ENCODE measurements at places on chromosomes 2 and 18.

GRCh38 chr2:199219551-199219950 is 238.2 kb downstream of the SATB2 start:
- no peaks in the 10 kb centered on the region for H3K36me3 ChIP-seq
- no peak overlapping the region for H3K4me3 ChIP-seq
- DNase-seq, result no peak
- H3K27me3 ChIP-seq, result no peaks in the 10 kb centered on the region

- H3K4me1 ChIP-seq, result no peaks in the 10 kb centered on the region
- H3K4me3 ChIP-seq, result no peak overlapping the region
- DNase-seq, result no peak
- H3K27ac ChIP-seq, result peak overlapping the region; percentile 36
Measured at GRCh38 chr2:189022492-189022891, 48.3 kb downstream of the COL3A1 start.

DNA sequence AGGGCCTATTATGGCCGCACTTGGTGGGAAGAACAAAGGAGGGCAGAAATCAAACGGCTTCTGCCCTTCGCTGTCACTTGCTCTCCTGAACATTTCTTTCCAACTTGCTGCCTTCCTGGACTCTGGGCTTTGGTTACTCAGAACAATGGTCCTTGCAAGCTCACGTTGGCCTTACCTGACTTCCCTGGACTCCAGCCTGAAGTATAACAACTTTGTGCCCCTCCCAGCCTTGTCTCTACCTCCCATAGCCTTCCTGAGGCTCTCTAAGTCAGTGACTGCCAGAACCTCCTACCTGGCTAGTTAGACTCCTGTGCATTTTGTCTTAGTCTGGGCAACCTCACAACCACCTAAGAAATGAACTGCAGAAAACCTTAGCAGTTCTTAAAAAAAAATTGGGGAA is 30.2 kb upstream of the ITPRID2 start:
- peaks cover 14% of the 10 kb centered on the region for H3K4me1 ChIP-seq
- H3K36me3 ChIP-seq, result no peaks in the 10 kb centered on the region
- DNase-seq, result peak; percentile 59
- peak overlapping the region; percentile 68 for H3K27ac ChIP-seq
- H3K4me3 ChIP-seq, result no peak overlapping the region

- no peaks in the 10 kb centered on the region for H3K27me3 ChIP-seq
- H3K4me3 ChIP-seq, result no peak overlapping the region
- no peak for DNase-seq
- no peaks in the 10 kb centered on the region for H3K36me3 ChIP-seq
Measured at GRCh38 chr2:166487171-166487570, 6.9 kb downstream of the SCN7A start.

DNA sequence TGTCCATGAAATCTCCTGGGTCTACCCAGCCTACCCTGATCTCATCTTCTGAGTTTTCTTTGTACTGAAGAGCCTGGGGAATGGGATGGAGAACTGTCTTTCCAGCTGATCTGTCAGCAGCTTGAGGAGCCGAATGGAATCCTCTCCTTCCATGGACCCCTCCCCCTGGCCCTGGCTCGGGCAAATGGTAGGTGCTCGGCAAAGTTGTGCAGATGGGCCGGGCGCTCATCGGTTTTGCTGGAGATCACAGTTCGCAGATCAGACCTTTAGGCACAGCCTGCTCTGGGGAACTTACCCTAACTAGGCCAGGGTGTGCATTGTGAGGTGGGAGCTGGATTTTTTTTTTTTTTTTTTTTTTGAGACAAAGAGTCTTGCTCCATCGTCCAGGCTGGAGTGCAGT is 40.4 kb downstream of the LCT start:
- no peak for DNase-seq
- H3K4me3 ChIP-seq, result no peak overlapping the region
- no peak overlapping the region for H3K27ac ChIP-seq
- peaks cover 3% of the 10 kb centered on the region for H3K4me1 ChIP-seq
- H3K36me3 ChIP-seq, result no peaks in the 10 kb centered on the region
- H3K27me3 ChIP-seq, result no peaks in the 10 kb centered on the region

GRCh38 chr2:55302241-55302640 is 33.2 kb upstream of the MTIF2 start:
- no peak for DNase-seq
- peaks cover 15% of the 10 kb centered on the region for H3K36me3 ChIP-seq

GRCh38 chr2:99373144-99373543 is 36.0 kb downstream of the EIF5B start:
- H3K27me3 ChIP-seq, result no peaks in the 10 kb centered on the region
- H3K27ac ChIP-seq, result no peak overlapping the region
- peaks cover 94% of the 10 kb centered on the region for H3K36me3 ChIP-seq
- H3K4me3 ChIP-seq, result no peak overlapping the region
- no peak for DNase-seq
- H3K4me1 ChIP-seq, result no peaks in the 10 kb centered on the region

GRCh38 chr2:229057976-229058553 is 213.0 kb downstream of the PID1 start:
- H3K4me1 ChIP-seq, result no peaks in the 10 kb centered on the region
- DNase-seq, result no peak
- H3K27ac ChIP-seq, result no peak overlapping the region
- no peaks in the 10 kb centered on the region for H3K27me3 ChIP-seq

DNA sequence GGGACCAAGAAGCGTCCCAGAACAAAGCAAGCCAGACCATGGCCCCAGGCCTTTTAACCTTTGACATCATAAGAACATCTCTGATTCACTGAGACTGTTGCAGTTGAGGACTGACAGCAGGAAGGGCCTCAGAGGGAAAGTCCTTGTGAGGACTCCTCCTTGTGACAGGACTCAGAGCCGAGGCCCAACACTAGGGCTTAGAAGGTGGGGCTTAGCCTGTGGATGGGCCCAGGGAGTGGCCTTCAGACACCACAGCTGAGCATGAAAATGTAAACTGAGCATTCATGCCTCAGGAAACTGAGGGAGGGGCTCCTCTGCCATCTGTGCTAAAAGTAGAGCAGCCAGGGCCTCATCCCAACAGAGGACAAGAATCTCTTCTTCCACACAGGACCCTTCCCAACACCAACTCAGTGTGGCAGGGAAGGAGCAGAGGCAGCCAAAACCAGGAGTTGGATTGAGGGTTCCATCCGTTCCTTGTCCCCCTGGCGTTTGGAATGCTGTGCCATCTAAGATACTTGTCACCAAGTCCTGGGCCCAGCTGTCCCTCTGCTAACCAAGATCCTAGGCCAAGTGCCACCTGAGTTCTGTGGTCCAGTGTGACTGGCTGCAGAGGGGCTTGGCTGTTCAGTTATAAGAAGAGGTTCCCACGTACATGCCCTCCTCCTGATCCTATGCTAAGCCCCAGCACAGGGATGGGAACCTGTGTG is 37.5 kb upstream of the CAB39 start:
- DNase-seq, result no peak
- no peaks in the 10 kb centered on the region for H3K4me1 ChIP-seq
- H3K27me3 ChIP-seq, result no peaks in the 10 kb centered on the region
- H3K4me3 ChIP-seq, result no peak overlapping the region
- no peaks in the 10 kb centered on the region for H3K36me3 ChIP-seq

- no peaks in the 10 kb centered on the region for H3K4me1 ChIP-seq
- H3K27me3 ChIP-seq, result no peaks in the 10 kb centered on the region
- H3K36me3 ChIP-seq, result peaks cover 18% of the 10 kb centered on the region
- DNase-seq, result no peak
Measured at GRCh38 chr18:70355620-70356385, 67.0 kb downstream of the SOCS6 start.

GRCh38 chr18:76389716-76390115 is 105.3 kb downstream of the ZNF516 start:
- H3K4me3 ChIP-seq, result no peak overlapping the region
- H3K27me3 ChIP-seq, result no peaks in the 10 kb centered on the region
- no peak for DNase-seq

DNA sequence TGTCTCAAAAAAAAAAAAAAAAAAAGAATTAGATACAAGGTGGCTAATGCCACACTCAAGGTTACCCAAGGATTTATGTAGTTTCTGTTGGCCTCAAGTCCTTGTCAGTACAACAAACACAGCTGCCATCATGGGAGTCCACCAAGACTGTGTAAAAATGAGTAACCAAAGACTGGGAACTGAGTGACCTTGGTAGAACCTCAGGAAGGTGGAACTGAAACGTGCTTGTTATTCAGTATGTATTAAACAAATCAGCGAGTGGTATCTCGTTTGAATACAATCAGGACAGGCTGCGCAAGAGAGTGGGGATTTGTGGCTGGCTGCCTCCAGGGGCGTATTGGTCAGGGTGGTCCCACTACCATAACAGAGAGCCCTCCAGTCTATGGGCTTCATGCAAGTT is 1.6 kb upstream of the SFTPB start:
- DNase-seq, result peak; percentile 45
- H3K27ac ChIP-seq, result no peak overlapping the region
- no peaks in the 10 kb centered on the region for H3K36me3 ChIP-seq
- no peak overlapping the region for H3K4me3 ChIP-seq
- H3K4me1 ChIP-seq, result no peaks in the 10 kb centered on the region

- H3K4me1 ChIP-seq, result no peaks in the 10 kb centered on the region
- DNase-seq, result no peak
- no peak overlapping the region for H3K27ac ChIP-seq
Measured at GRCh38 chr2:58387701-58388100, 146.6 kb upstream of the FANCL start.

Data from stomach (tissue), 19 donors.